Amniotic stem cell (primary cell): ENCODE measurements at places on chromosomes 5 and 9.

- DNase-seq, result no peak
Measured at GRCh38 chr9:14412775-14413174, 98.8 kb upstream of the NFIB start.

GRCh38 chr9:135622415-135623020 is 16.8 kb downstream of the GLT6D1 start:
- no peak for DNase-seq

- no peak for DNase-seq
Measured at GRCh38 chr9:18010492-18010891, 431.6 kb downstream of the SH3GL2 start.

GRCh38 chr5:93578813-93579691 is 2.0 kb downstream of the NR2F1-AS1 start:
- DNase-seq, result no peak

GRCh38 chr9:89281106-89281505 is 29.9 kb upstream of the CKS2 start:
- DNase-seq, result no peak
